Activated CD8-positive, alpha-beta memory T cell treated with anti-CD3 and anti-CD28 coated beads for 48 hours (primary cell): ENCODE measurements at places on chromosomes 2 and 18.

- DNase-seq = no peak
These were observed 601.0 kb downstream of the XIRP2 start for GRCh38 chr2:167489325-167489724.

DNA sequence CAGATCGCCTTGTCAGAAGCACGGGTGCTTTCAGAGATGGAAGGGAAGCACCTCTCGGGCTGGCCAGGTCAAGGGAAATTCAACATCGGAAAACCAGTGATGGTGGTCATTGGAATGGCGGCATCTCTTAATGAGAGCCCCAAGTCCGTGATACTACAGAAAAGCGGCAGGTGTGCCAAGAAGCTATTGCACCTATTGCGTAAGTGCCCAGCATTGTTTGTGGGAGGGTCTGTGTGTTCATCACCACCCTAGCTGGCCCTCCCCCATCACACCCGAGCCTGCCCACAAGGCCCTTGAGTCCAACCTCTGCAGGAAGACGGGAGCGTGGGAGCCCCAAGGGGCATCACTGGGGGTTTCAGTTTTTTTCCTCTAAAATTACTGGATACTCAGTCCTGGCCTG, 100.7 kb downstream of the DGKD start:
- no peak for DNase-seq

DNA sequence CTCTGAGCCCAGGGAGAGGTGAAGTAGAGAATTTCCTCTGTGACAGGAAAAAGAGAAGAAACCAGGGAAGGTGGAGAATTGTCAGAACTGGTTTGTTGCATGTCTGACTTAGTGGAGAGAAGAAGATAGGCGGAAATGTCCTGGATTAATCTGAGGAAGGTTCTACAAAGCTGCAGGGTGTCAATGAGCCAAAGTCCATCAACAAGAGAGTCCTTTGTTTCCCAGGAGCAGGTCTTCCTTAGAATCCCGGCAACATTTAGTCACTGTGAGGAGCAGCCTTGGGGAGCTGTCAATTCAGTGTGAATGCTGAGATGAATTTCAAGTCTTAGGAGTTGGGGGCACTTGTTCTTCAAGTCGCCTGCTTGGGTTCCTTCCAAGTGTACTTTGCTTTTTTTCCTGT, 88.4 kb upstream of the CELF4 start:
- no peak for DNase-seq

DNA sequence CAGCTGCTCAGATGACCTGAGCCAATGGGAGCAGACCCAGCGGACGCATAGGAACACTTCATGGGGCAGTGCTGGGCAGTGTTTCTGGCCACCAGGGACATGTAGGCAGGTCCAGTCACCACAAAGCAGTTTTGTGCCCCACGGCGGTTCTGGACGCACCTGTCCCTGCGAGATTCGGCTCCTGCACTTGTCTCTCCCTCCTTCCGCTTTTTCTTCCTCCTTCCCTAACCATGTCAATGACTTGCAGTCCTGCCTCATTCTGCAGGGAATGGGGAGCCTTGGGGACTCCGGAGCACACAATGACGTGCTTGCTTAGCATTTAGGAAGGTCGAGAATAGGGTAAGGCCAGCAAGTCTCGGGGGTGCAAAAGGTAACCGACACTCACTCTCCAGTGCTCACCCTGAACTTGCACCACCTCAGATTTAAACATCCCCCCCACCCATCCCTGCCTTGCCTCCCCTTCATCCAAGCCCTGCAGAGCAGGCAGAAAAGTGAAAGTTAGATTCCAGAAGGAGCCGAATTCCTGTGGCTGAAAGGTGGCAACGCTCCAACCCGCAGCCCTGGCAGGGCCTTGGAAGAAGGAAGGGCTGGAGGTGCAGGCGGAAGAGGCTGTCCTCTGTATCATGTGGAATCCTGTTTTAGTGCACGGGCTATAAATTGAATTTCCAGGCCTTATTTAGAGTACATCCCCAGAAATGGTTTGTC, 40.5 kb upstream of the ATG16L1 start:
- no peak for DNase-seq

- no peak for DNase-seq
These were observed 90.7 kb downstream of the NCKAP5 start for GRCh38 chr2:133477616-133477990.
